ENCODE measurements at places on chromosomes 12 and 14.

GRCh38 chr12:47731723-47732122 lies 6.4 kb upstream of the ENDOU start:
- no peak for DNase-seq

- no peak for DNase-seq
Measured at GRCh38 chr12:95141310-95141709, 67.9 kb upstream of the NR2C1 start.

DNA sequence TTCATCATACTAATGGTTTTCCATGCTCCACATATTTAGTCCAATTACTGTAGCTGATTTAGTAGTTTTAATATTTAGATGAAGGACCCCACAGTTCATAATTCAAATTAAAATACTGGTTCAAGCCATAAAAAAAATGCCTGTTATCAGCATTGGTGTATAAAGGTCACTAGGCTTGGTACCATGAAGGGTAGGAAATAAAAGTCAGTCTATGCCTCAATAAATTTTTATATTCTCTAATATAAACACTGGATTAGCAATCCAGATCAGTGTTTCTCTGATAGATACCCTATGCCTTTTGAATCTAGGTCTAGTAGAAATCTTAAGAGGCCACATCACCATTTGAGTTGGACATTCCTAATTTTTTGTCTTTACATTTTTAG lies 163.2 kb upstream of the HIF1A start:
- no peak for DNase-seq

- no peak for DNase-seq
Measured at GRCh38 chr12:1572731-1573130, 21.6 kb downstream of the FBXL14 start.

GRCh38 chr12:129241852-129242251 lies 388.6 kb downstream of the GLT1D1 start:
- no peak for DNase-seq

All from activated CD4-positive, alpha-beta T cell treated with anti-CD3 and anti-CD28 coated beads, Interleukin-2, amount 50 U/mL, for 48 hours (primary cell).